Upper lobe of right lung (tissue), 1 donor: ENCODE measurements at places on chromosomes 12 and 14.

- no peak for DNase-seq
Measured at GRCh38 chr14:51118993-51119392, 24.1 kb upstream of the TRIM9 start.

DNA sequence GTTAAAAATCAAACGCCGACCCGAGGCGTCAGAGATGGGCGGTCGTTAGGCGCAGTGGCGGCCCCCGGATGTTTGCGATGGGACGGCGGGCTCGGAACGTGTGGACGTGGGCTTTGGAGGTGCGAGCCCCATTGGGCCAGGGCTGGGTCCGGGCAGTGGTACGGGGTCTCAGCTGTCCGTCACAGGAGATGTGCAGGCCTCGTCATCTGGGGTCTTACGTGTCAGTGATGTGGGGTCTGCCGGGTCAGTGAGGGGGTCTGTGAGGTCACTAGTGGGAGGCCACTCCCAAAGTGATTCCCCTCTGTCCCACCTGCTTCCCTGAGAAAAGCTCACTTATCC is 21.6 kb upstream of the CHFR start:
- DNase-seq, result no peak

DNA sequence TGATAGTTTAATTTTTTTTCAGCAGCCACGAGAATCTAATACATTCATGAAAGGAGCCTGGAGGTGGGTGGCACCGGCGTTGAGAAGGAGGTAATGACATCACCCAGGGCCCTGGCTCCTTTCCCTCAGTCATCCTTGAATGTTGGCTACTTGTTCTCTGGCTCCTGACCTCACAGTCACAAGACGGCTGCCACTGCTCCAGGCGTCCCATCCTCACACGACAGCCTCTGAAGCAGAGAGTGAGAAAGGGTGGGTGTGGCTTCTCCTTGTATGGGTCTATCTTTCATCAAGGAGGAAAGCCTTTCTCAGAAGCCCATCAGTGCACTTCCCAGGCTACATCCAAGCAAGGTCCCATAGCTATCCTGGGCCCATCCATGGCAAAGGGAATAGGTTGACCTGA is 207.6 kb upstream of the C14orf180 start:
- no peak for DNase-seq

GRCh38 chr14:101112351-101113107 is 209.0 kb upstream of the RTL1 start:
- no peak for DNase-seq

- no peak for DNase-seq
Measured at GRCh38 chr14:82055515-82056115, 522.0 kb upstream of the SEL1L start.

- no peak for DNase-seq
Measured at GRCh38 chr14:76887191-76887590, 61.0 kb downstream of the LRRC74A start.

DNA sequence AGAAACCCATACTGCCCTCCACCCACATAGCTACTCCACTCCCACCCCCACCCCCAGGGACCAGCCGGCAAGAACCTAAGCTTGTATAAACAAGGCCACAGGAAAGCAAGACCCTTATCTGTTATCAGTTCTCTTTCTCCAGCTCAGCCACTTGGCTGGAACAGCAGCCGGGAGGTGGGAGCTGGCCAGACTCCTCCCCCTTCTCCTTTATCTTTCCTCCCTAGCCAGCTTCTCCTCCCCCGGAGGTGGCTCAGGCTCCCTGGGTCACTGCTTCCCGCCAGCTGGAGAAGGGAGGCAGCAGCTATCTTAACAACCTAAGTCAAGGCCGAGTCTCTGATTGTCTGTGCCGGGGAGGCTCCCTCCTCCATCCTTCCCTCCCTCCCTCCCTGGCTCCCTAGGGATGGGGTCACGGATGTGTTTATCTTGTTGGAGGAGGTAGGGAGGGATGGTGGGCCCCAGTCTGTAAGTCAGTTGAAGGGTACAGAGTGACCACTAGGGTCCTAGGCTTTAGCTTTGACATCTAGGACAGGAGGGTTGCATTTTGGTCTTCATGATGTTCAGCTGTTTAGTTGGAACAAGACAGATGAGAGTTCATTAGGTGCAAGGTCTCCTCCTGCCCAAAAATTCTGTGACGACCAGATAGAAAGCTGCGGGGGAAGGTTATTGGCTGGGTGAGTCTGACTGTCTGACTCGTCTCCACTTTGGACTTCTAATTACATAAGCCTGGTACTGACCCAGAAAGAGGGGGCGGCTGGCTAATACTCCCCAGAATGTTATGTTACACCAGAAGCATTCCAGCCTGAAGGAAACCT is 29.7 kb downstream of the ZFP36L1 start:
- DNase-seq, result peak; percentile 76

- DNase-seq, result no peak
Measured at GRCh38 chr12:116247377-116247776, 30.1 kb downstream of the MED13L start.

GRCh38 chr14:101031186-101031585 is 127.7 kb upstream of the RTL1 start:
- peak; percentile 21 for DNase-seq

GRCh38 chr12:46436747-46437146 is 64.2 kb upstream of the SLC38A2 start:
- no peak for DNase-seq

GRCh38 chr14:105532735-105533141 is 6.4 kb downstream of the TMEM121 start:
- DNase-seq, result peak; percentile 57

GRCh38 chr12:19045426-19045825 is 84.1 kb upstream of the PLEKHA5 start:
- no peak for DNase-seq

GRCh38 chr12:56362130-56363059 is at the start of gene APOF:
Gene APOF, minus strand, starts transcription at chr12:56362857. Its CDS starts 112 bp downstream, at chr12:56362745.
- DNase-seq, result no peak

DNA sequence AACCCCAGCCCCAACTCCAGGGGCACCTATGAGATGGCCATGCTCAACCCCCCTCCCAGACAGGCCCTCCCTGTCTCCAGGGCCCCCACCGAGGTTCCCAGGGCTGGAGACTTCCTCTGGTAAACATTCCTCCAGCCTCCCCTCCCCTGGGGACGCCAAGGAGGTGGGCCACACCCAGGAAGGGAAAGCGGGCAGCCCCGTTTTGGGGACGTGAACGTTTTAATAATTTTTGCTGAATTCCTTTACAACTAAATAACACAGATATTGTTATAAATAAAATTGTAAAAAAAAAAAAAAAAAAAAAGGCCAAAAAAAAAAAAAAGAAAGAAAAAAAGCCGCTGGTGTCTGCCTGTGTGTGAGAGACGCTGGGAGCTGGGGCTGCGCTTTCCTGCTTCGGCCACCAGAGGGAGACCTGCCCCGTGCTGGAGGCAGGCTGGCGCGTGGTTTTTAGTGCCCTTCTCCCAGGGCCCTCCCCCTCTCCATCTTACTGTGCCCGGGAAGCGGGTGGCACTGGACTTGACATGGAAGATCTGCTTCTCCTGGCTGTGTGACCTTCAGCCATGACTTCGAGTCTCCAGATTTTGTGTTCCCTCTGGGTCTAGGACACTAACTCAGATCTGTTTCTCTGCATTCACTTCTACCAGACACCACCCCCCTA is 3.4 kb upstream of the NXPH4 start:
- peak; percentile 92 for DNase-seq

GRCh38 chr14:103930051-103930604 is 1.9 kb downstream of the TDRD9 start:
- DNase-seq, result no peak

DNA sequence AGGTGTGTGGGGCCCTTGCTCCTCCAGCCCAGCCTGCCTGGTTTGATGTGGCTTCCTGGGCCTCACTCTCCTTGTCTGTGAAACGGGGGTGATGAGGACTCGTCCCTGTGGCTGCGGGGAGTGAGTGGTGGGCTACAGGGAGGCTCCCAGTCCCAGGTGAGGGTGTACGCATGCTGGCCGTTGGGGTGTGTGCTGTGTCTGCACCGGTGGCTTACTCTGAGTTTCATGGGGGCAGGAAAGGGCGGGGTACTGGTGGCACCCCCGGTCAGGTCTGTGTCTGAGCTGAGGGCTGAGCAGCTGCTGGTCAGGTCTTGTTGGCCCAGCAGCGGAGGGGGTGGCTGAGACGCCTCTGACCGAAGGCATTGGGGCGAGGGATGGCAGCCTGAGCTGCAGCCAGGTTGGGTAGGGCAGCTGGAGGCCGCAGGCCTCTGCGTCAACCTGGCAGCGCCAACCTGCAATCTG is 11.2 kb downstream of the ULK1 start:
- no peak for DNase-seq

DNA sequence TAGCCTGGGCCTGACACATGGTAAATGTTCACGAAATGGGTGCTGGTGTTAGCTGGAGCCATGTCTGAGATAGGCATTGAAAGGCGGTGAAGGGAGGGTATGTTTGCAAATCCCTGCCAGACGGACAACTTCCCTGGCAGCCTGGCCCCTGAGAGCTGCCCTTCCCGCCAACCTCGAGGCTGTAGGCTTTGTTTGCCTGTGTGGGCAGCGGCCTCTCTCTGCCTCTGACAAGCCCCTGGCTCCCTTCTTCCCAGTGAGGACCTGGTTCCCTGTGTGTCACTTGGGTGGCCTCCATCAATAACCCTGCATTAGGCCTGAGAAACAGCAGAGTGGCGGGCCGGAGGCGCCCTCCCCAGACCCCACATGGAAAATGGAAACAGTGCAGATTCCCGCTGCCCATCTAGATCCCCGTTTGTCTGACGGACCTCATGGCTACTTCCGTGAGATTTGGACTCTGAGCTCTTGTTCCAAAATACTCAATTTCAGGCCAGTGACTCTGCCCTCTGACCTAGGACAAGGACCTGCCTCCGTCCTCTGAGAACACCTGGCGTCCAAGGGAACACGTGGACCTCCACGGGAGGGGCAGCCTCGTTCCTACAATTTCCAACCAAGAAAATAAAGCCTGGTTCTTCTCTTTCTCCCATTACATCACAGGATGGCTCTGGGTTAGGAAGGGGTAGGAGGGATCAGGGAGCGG is 325.5 kb downstream of the DPF3 start:
- DNase-seq, result no peak

GRCh38 chr14:100608064-100608463 is 20.8 kb upstream of the BEGAIN start:
- no peak for DNase-seq

DNA sequence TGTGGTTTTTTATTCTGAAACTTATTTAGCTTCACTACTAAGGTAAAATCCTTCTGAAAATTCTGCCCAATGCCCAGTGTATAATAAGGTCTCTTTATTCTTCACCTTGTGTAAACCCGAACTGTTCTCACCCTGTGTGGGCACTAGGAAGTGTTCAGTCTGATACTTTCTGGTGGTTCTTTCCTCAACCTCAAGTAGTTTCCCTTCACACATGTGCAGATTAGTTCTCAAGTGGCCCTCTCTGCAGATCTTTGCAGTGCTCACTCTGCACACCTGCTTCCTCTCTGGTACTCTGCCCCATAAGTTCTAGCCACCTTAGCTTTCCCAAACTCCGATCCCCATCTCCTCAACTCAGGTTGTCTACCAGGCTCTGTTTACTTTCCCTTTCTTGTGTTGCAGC is 61.6 kb downstream of the RAD51B start:
- DNase-seq, result no peak

DNA sequence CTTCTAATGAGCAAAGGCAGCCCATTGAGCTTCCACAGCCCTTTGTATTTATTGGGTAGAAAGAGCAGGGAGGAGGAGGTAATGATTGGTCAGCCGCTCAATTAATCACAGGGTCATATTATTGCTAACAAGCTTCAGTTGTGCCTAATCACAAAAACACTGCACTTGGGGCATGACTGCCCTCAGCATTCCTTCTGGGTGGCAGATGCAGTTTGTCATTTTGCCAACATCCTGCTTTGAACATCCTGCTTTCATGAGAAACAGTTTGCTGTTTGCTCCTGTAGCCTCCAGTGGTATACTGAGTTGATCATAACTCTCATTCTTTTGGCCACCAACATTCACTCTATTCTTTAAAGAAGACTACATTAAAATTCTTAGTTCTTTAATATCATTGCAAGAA is 462.9 kb upstream of the MIS18BP1 start:
- DNase-seq, result no peak

DNA sequence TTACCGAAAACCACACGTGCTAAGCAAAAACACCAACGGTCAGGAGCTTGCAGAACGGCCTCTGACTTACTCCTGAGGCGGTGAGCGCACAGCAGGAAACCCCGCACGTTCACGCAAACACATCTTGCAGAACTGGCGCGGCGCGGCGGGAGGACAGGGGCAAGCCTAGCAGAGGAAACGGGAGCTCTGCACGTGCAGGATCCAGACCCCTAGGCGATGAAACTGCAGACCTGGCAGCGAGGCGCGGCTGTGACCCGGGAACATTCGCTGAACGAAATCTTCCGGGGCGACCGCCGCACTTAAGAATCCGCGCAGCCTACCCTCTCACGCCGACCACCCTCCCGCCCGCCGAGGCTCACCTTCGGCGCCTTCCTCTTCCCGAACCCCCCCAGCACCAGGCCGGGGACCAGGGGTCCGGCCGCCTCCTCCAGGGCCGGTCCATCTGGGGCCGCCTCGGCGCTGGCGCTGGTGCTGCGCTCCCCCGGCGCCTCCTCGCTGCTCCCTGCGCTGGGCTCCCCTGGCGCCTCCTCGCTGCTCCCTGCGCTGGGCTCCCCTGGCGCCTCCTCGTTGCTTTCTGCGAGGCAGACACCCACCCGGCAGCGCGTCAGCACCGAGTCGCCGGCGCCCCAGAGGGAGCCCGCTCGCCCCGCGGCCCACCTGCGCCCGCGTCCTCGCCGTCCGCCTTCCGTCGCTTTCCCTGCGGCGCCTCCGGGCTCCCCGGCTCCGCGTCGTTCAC is 615 bp downstream of the DDX51 start:
- peak; percentile 69 for DNase-seq

DNA sequence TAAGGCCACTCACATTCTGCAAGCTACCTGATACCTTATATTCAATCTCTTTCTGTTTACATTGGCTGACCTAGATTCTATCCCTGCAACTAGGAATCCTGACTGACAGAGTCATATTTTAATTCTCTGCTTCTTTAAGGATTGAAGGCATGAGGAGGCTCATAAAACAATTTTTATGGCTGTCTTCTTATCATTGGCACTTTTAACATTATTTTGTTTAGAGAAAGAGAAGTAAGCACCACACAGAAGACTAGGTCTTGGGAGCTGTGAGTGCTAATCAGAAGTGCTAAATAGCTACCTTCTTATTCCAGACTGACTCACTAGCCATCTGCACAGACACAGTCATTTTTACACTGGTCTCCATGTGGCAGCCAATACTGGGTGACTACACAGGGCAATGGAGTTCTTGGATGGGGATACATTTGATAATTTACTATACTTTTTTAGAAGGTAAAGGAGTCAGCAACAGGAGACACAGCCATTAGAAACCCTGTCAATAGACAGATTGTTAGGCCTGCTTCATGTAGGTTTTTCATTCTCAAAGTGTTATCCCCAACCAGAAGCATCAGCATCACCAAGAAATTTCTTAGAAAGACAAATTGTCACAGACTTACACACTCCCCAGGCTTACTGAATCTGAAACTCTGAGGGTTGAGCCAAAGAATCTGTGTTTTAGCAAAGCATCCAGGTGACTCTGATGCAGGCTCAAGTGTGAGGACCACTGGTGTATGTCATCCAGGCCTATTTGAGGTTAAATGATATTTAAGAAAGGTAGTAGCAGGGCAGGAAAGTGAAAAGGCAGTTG is 214.1 kb downstream of the DUSP6 start:
- DNase-seq, result no peak

GRCh38 chr12:104959335-104959841 is 1.3 kb upstream of the SLC41A2 start:
- no peak for DNase-seq

GRCh38 chr12:106291342-106291741 is 11.2 kb upstream of the TCP11L2 start:
- DNase-seq, result no peak

- no peak for DNase-seq
Measured at GRCh38 chr12:47755655-47756562, 2.8 kb downstream of the RAPGEF3 start.

GRCh38 chr12:91205811-91206210 is 23.2 kb upstream of the DCN start:
- DNase-seq, result no peak

GRCh38 chr12:52809166-52809565 is 4.8 kb downstream of the KRT4 start:
- DNase-seq, result peak; percentile 11
